ENCODE measurements at places on chromosomes 3 and 15.
A peak's percentile ranks its signal among the peaks of the same experiment; 100 is the strongest.

GRCh38 chr15:40054605-40054854 lies 15.5 kb upstream of the SRP14 start:
- no peak for DNase-seq

- DNase-seq: peak; percentile 30
These were observed 19.0 kb downstream of the PDHB start for GRCh38 chr3:58414538-58415197.

DNA sequence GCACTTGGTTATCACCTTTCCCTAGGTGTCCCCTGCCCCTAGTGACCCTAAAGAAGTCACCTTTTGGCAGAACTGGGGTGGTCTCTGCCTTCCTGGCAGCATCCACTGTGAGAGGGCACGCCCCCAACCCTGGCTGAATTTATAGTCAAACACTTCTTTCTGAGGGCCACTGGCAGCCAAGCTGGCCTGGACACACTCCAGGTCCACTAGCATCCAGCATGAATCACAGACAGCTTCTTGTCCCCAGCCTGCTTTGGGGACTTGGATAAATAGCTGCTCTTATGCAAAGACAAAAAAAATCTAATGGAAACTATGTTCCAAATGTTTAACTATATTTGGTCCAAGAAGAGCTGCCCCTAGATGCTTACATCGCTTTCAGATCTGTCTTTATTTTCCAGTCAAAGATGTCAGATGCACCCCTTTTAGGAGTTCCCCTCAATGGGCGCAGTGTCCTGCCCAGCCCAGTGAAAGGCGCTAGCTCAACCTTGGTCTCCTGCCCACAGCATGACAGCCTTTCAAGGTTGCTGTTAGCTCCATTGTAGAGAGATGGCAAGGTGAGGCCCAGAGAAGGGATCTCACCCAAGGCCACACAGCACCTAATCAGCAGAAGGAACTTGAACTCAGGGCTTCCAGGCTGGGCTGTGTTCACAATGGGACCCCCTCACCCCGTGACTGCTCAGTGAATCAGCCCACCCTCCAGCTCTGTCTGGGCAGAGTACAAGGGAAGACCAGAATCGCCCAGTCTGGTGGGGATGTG lies 7.0 kb downstream of the RASL12 start:
- DNase-seq: no peak

- DNase-seq: peak; percentile 52
These were observed 139.3 kb downstream of the FOXP1 start for GRCh38 chr3:71444028-71444860.

- no peak for DNase-seq
These were observed 18.2 kb upstream of the SPTSSB start for GRCh38 chr3:161389445-161390035.

- DNase-seq: no peak
These were observed 8.2 kb upstream of the PDHB start for GRCh38 chr3:58441514-58442450.

- DNase-seq: peak; percentile 40
These were observed 225.8 kb upstream of the DPPA4 start for GRCh38 chr3:109563149-109563548.

DNA sequence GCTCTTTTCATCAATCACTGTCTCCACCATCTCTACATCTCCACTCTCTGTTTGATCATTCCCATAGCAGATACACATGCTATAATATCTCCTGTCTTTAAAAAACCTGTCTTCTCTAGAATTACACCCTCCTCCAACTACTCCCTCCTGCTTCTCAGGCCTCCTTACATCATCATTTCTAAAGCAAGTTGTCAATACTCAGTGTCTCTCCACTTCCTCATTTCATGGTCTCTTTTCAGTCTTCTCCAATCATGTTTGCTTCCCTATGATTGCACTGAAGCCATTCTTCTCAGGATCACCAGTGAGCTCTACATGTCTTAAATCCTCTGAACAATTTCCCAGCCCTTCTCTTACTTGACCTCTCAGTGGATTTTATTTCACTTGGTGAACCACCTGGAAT lies 87.0 kb upstream of the ZNF280D start:
- no peak for DNase-seq

GRCh38 chr15:40511472-40512133 lies 40.8 kb downstream of the CHST14 start:
- DNase-seq: no peak

DNA sequence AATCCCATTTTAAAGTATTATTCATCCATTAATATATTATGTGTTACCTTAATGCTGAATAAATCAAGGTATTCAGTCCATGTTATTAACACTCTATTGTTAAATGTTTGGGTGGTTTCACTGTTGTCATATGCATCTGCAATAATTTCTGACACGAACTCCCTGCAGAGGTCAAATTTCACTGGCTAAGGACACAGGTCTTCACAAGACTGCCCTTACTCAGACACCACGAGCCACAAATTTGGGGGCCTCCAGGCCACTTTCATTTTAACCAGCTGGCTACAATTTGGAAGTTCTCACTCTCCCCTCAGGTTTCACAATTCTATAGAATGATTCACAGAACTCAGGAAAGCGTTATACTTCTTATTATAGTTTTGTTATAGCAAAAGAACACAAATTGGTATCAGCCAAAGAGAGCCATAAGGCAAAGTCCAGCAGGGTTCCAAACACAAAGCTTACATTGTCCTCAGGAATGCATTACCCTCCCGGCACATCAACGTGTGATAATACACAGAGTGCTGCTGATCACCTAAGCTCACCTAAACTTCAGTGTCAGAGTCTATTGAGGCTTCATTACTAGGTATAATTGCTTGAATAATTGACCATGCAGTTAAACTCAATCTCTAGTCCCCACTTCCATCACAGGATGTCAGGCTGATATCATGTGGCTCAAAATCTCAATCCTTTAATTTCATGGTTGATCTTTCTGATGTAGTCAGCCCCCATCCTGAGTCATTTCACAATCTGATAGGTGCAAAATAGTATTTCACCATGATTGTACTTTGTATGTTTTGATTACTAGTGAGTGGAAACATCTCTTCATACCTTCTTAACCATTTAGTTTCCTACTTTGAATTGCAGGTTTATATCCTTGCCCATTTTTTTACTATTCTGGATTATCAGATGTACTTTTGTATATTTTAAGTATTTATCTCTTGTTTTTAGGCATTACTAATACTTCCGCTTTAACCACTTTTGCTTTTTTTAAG lies 441.4 kb upstream of the AGTR1 start:
- DNase-seq: no peak

Data from activated CD8-positive, alpha-beta memory T cell treated with anti-CD3 and anti-CD28 coated beads, Interleukin-2, amount 50 U/mL, for 4 hours (primary cell).